GM23338 (cell line): ENCODE measurements at places on chromosomes 12 and 14. TPM values are rescaled to one million over a fixed set of nuclear protein-coding genes. Genes with fewer than 3 reads are reported as not detected.

Gene ZDHHC22
- 14.7 and 17.6 TPM in 2 replicates for polyA plus RNA-seq

Gene DNAI7
- polyA plus RNA-seq = 0.08 TPM in 1 of 2 replicates, not detected in the other

Gene BMAL2
- polyA plus RNA-seq = 4.3 and 5.5 TPM in 2 replicates

Gene SPIC
- polyA plus RNA-seq = not detected in 2 replicates

Gene SLC15A5
- not detected in 2 replicates for polyA plus RNA-seq

Gene CLEC2A
- not detected in 2 replicates for polyA plus RNA-seq

Gene LRRIQ1
- 3.2 and 4.0 TPM in 2 replicates for polyA plus RNA-seq

Gene ATP5F1B
- 956 and 1,001 TPM in 2 replicates for polyA plus RNA-seq

Gene NFE2
- polyA plus RNA-seq = 1.8 and 3.0 TPM in 2 replicates

Gene NXPH4
- polyA plus RNA-seq = 0.89 and 1.1 TPM in 2 replicates
